NCI-H460 (cell line): ENCODE measurements at places on chromosomes 2 and 18. TPM values are rescaled to one million over a fixed set of nuclear protein-coding genes. Genes with fewer than 3 reads are reported as not detected.

The FAM237A gene
- not detected in 2 replicates for total RNA-seq

The CNGA3 gene
- total RNA-seq, result not detected in 2 replicates

The ALLC gene
- not detected in 2 replicates for total RNA-seq

The ATP6V1B1 gene
- 2.3 and 3.7 TPM in 2 replicates for total RNA-seq

The FSHR gene
- total RNA-seq, result not detected in 2 replicates

The PUS10 gene
- total RNA-seq, result 8.2 and 10.2 TPM in 2 replicates

The CRYBA2 gene
- total RNA-seq, result not detected in 2 replicates

GRCh38 chr2:212994976-212995375 is 156.4 kb downstream of the IKZF2 start:
- DNase-seq, result no peak

DNA sequence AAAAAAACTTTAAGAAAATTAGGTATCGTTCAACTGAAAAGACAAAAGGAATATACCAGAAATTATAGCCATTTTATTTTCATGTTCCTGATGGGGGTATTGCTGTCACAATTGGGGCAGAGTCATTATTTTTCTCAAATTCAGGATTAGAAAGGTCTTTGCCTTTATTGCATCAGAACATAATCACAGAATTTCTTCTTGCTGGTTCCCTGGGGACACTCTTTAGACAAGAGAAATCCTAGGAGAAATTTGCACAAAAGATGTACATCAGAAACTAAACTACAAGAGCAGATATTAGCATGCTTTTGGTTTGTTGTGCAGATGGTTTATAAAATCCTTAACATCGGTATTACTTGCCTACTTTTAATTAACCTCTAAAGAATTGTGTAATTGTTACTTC is 103.2 kb downstream of the NCOA1 start:
- DNase-seq, result no peak

DNA sequence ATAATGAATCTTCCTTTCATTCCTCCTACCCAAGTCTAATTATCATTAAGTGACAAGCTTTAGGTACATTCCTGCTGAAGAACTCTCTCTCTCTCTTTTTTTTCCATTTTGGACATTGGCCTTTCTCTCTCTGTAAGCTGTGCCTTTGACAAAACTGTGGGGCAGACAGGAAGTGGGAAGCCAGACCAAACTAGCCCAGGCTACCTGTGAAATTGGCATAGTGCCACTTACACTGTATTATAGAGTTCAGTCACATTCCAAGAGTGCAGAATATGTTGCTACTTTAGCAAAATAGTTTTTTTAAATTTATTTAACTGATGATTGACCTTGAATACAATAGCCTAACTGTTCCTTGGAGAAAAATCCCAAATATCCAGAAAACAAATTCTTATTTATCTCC is 381.5 kb upstream of the ETAA1 start:
- DNase-seq, result no peak

DNA sequence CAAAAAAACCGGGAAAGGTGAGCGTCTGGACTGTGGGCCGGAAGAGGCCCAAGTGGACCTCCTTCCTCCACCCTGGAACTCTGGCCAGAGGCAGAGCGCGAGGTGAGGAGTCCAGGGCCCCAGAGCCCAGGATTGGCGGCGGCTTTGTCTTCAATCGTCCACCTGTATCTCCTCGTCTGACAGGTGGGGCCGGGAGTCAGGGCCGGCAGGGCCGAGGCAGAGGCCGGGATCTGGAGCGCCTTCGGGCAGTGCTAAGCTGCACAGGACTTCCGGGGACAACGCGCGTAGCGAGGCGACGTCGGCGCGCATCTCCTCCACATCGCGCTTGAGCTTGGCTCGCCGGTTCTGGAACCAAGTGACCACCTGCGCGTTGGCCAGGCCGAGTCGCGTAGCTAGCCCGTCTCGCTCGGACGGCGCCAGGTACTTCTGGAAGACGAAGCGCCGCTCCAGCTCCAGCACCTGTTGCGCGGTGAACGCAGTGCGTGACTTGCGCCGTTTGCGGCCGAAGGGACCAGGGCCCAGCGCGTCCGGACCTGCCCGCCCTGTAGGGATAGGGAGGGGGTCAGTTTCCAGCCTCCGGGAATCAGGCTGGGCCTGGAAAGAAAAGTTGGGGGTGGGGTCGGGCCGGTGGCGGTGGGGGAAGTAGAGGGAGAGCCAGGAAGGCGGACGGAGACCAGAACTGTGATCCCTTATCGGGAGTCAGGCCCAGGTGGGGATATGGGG is 1.5 kb downstream of the LBX2 start:
- no peak for DNase-seq

GRCh38 chr2:226711606-226712296 is 87.9 kb downstream of the IRS1 start:
- DNase-seq, result no peak

- no peak for DNase-seq
Measured at GRCh38 chr2:3480352-3481010, 38.9 kb downstream of the ADI1 start.

DNA sequence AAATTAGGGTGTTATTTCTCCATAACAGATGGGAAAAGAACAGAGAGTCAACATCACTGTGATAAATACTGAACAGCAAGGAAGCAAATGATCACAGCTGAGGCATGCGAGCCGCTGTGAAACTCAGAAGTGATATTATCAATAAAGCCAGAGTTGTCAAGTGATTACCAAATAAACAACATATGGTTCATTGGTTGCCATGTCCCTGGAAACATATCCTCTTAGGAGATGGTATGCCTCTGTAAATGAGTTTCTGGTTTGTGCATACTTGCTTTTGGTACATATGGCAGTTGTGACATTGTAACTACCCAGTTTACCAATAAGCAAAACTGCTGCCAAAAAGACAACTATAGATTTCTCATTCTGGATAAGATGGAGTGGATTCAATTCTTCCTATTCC is 23.8 kb downstream of the RAPGEF4 start:
- no peak for DNase-seq

DNA sequence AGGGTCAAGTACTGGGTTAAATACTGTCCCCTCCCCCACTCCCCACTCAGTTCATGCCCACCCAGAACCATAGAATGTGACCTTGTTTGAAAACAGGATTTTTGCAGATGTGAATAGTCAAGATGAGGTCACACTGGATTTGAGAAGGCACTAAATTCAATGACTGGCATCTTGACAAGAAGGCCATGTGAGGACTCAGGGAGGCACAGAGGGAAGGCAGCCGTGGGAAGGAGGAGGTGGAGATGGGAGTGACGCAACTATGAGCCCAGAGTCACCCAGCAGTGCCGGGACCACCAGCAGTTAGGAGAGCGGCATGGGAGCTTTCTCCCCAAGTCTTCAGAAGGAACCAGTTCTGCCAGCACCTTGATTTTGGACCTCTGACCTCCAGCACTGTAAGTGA is 257.3 kb downstream of the BCL2 start:
- no peak for DNase-seq

DNA sequence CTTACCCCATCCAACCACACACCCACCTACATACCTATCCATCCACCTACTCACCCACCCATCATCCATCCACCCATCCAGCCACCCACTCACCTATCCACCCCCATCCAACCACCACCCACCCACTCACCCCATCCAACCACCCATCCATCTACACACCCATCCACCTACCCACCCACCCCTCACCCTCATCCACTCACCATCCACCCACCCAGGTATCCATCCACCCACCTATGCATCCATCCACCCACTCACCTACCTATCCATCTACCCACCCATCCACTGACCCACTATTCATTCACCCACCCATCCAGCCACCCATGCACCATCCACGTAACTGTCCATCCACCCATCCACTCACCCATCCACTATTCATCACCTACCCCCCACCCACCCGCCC is 194.8 kb downstream of the EIPR1 start:
- DNase-seq, result no peak

GRCh38 chr2:62305421-62306176 is 109.7 kb downstream of the B3GNT2 start:
- no peak for DNase-seq

DNA sequence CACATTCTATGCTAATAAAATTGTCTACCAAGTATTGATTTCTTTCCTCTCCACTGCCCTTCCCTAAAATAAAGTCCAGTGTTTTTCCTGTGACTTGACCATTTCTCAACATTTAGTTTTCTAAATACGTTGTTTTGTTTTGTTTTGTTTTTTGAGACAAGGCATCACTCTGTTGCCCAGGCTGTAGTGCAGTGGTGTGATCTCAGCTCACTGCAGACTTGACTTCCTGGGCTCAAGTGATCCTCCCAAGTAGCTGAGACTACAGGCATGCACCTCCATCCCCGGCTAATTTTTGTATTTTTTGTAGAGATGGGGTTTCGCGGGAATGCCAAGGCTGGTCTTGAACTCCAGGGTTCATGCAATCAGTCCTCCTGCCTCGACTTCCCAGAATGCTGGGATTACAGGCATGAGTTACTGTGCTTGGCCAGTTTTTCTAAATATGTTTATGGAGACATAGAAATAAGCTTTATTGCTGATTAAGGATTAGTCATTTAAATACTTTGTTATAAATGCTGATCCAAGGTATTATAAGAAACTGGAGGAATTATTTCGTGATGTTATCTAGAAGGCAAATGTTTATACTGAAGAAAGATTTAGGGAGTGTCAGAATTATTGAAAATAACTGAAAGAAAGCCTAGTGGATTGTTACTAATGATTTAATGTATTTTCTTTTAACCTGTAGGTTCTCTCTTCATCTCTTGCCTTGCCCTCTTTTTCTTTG is 5.7 kb upstream of the HTR2B start:
- no peak for DNase-seq

DNA sequence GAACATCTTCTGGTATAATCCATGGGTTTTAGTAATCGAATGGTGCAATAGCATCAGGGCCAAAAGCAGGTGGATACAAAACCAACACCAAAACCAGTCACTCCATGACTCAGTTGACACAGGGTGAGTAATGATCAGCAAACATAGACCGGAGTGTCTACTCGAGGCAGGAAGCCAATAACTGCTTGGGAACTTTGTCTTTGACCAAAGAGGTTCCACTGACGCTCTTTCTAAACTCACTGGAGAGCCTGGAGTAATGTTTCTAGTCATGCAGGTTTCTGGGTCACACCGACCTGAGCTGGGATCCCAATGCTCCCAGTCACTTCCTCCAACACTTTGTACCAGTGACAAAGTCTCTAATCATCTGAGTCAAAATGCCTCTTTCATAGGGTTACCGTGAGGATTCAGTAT is 30.9 kb downstream of the MREG start:
- DNase-seq, result peak; percentile 59

GRCh38 chr2:61938511-61938910 is 33.0 kb downstream of the COMMD1 start:
- no peak for DNase-seq

- DNase-seq, result no peak
Measured at GRCh38 chr18:11696451-11696850, 7.4 kb downstream of the GNAL start.

- DNase-seq, result peak; percentile 55
Measured at GRCh38 chr2:152715854-152716428, 1.3 kb downstream of the PRPF40A start.

DNA sequence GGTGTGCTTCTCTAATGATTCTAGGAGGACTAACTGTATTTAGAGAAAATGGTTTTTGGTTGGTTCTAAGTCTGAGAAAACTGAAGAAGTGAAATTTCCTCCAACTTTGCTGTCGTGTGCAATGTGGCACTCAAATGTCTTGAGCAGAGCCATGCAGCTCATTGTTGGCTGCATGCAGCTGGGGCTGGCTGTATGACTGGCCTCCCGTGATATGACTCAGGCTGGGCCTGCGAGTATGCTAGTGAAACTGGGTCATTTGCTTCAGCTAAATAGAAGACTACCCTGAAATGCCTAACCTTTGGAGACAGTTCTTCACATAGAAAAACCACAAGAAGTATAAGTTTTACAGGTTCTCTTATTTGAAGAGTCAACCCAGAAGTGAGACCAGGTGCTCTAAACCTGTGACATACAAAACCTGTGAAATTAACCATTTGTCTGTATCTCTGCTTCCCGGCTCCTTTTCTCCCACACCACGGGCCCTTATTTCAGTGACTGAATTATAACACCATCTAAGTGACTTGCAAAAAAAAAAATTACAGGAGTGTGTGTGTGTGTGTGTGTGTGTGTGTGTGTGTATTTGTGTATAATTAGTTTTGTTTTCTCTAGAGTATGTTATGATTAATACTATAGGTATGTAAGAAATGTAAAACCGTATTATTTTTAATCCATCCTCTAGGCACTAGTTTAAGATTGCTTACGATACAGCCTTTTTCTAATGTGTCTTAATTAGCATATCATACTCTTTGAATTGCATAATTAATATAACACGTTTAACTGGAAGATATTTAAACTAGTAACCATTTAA is 15.9 kb downstream of the POLI start:
- DNase-seq, result no peak

GRCh38 chr18:11733031-11733430 is 44.0 kb downstream of the GNAL start:
- peak; percentile 68 for DNase-seq

DNA sequence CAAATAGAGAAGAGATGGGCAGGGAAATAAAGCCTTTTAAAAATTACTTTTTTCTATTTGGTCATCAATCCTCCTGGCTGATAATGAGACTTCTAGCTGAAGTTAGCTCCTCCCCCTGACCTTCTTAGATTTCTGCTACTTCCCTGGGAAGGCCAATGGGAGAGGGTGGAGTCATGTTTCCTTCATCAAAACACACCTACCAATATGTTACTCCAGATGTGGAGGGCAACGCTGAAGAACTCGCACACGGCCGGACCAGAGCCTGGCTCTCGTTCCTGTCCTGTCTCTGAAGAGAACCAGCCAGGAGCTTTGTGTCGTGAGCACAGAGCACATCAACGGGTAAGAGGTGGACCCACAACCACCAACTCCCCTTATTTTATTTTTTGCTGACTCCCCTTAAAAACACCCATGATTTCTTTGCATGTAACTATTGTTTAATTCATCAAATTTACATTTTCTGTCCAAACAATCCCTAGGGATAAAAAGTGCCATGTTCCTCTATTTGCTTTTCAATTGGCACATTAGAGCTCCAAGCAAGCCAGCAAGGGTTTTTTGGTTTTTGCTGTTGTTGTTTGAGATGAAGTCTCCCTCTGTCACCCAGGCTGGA is 94.9 kb downstream of the ADD2 start:
- no peak for DNase-seq

DNA sequence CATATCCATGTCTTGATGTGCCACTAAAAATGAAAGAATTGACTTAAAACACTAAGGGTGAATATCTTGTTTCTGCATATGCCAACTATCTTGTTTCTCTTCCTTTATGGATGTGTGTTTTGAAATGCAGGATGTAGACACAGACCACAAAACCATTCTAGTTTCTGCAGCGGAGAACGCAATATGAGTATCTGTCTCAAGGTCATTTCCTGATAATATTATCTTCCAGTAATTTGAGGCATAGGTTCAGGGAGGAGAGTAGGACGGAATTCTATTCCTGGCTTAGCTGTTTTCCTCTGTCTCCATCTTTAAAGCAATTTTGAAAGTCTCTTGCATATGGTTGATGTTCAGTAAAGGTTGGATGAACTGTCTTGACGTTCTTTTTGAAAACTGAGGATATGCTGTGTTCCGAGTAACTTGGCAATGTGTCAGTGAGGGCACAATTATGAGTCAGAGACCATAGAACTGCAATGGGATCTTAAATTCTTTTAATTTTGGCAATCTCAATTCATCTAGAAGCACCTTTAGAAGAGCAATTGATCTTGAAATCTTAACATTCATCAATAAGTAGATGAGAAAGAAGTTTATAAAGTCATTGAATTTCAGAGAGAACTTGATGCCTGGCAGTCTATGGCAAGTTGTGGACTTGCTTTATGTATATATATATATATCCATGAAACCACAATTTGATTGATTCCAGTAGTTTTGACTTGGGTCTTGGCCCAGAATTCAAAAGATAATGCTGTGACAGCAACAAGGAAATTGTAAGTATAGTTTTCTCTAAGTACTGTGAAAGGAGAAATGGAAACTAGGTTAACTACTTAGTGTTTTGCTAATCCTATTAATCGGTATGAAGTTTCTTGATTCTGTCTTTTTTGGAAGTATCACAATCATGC is 24.8 kb downstream of the RAB27B start:
- no peak for DNase-seq
